Foreskin fibroblast (primary cell): ENCODE measurements at places on chromosomes 3 and 15.
A peak's percentile ranks its signal among the peaks of the same experiment; 100 is the strongest.

DNA sequence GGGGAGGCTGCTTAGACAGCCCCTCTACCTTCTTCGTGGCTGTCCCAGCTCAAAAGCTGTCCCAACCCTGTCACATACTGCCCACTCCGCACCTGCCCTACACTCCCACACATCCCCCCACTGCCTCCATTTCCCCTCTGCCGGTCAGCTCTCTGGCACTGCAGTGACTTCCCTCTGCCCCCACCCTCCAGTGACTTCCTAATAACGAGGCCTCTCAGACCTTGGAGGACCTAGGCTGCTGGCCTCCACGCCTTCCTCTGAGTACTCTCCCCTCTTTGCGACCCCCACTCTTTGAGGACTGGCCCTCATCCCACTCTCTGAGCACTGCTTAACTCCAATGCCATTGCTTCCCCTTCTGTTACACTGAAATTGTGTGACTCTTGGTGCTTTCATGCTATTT lies 45.3 kb downstream of the KY start:
- no peak for DNase-seq

DNA sequence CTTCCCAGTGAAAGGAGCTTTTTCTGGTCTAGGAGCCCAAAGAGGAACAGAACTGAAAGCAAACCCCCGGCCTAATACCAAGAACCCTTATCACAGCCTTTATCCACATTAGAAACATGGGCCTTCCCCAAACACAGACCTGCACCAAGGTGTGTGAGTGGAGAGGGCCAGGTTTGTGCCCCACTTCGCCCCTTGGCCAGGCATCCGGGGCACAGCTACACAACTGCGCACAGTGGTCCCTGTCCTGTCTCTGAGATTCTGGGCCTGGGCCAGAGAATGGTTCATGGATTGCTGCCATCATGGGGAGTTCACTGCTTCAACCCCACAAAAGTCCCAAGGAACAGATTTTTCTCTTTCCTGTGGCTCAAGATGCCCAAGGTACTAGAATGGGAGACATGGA lies 125.5 kb upstream of the ABHD17C start:
- DNase-seq = no peak

GRCh38 chr3:190608850-190609589 lies 95.1 kb downstream of the IL1RAP start:
- DNase-seq = no peak

- DNase-seq = no peak
These were observed 14.0 kb downstream of the TIGIT start for GRCh38 chr3:114307832-114308231.

DNA sequence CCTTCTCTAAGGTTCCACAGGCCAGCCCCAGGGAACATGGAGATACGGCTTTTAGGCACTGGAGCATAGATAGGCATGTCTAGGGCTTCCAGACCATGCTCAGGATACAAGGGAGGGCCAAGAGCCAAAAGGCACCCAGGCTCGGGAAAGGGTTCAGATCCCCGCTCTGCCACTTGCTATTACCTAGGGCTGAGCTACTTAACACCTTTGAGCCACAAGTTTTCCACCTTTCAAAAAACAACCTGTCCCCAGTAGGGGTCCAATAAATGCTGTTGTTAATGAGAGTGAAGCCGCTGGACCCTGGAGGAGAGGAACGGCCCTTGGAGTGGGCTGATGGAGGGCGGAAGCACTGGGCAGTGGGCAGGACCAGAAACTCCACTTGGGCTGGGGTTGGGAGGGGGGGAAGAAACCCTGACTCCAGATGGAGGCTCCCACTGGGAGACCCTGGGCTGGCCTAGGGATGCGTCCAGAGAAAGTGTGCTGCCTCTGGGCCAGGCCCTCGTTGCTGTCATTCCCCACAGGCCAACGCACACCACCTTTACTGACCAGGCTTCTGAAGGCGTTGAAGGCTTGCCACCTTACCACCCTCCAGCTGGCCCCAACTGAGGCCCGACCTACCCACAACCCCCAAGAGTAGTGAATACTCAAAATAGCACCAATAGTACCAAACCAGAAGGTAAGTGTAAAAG lies 8.6 kb upstream of the ITPKA start:
- no peak for DNase-seq

GRCh38 chr3:45082142-45082538 lies 56.0 kb downstream of the CLEC3B start:
- DNase-seq = peak; percentile 68

GRCh38 chr15:32991619-32992111 lies 202.8 kb downstream of the FMN1 start:
- DNase-seq = no peak

GRCh38 chr3:180290300-180290699 lies 253.6 kb upstream of the PEX5L start:
- DNase-seq = no peak

DNA sequence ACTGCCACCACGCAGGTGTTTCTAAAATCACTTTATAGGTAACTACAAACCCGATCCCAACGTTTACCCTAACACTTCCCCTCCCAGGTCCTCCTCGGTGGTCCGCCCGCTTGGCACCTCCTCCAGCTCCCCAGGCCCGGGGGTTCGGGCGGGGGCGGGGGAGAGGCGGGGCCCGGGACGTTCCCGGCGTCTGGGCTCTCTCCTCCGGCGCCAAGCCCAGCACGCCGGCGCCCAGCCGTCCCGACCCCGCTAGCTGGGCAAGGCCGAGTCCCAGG lies 562 bp downstream of the CGGBP1 start:
- DNase-seq = no peak

DNA sequence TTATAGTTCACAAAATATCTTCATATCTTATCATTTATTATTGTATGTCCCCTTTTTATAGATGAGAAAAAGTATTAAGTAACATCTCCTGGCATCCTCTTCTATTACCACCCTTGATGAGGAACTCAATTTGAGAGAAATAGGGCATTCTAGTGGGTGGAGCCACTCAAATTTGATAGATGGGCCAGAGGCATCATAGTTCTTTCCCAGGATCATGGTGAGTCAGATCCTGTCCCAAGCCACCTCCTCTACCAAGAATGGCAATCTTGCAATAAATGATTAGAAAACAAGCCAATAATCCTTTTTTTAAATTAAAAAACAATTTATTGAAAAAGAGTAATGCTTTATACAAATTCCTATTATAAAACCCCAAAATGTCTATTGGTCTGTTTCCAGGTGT lies 16.8 kb downstream of the CLDN1 start:
- peak; percentile 45 for DNase-seq

GRCh38 chr3:70360979-70361760 lies 48.7 kb upstream of the MDFIC2 start:
- peak; percentile 24 for DNase-seq

DNA sequence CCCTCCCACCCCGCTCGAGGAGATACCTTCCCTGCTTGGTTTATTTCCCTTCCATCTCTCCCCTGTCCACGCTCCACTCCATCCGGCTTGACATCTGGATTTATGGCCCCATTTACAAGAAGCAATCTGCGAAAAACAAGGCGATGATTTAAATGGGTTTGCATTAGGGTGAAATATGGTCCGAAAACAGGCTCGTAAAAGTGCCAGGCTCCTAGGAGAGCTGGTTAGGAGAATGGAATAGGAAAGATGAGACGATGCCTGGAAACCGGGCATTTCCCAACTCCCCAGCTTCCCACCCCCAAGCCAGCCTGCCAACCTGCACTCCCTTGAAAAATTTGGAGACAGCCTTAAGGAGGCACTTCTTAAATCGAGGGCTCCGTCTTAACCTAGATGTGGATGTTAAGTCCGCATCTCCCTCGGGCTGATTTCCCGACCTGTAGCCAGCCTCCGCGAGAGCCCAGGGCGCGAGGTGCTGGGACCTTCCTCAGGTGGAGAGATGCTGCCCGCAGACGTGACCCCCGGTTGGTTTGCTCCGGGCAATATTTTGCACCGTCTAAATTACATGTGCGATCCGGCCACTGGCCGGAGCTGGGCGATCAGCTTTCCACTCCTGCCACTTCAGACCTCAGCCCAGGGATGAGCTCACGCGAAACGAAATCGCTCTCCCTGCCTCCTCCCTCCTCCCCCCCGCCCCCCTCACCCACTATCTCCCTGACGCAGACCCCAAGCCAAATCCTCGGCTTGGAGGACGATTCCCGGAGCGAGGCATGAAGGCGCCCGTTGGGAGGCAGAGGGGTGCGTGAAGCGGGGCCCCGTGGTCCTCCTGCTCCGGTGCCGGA lies 1.3 kb downstream of the GRM7 start:
- peak; percentile 2 for DNase-seq

DNA sequence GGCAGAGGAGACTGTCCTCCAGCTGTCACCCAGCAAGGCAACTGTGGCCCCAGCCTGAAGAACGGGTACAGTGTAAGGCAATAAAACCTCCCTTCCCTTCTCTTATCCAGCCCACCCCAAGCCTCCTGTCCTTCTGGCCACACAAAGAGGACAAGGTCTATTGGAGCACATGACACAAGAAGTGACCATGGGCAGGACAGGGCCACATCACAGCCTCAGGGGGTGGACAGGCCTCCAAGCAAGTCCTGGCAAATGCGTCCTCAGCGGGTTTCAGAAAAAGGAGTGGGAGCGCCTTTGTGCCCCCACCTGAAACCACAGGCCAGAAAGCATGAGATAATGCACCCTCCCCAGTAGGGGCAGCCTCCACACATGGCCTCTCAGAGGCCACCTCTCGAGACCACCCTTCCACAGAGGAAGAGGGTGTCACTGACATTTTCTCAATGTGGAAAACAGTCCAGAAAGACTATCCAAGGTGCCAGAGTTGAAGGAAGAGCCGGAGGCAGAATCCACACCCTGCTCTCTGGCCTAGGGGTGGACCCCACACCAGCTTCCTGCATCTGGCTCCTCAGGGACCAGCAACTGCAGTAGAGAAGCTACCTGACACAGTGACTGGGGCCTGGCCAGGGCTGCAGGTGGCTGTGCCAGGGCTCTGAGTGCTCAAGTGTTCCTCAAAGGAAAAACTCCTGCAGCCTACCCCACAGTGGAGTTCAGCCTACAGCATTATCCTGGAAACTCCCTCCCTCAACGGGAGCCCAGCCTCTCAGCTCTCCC lies 43.9 kb downstream of the CCDC12 start:
- no peak for DNase-seq

DNA sequence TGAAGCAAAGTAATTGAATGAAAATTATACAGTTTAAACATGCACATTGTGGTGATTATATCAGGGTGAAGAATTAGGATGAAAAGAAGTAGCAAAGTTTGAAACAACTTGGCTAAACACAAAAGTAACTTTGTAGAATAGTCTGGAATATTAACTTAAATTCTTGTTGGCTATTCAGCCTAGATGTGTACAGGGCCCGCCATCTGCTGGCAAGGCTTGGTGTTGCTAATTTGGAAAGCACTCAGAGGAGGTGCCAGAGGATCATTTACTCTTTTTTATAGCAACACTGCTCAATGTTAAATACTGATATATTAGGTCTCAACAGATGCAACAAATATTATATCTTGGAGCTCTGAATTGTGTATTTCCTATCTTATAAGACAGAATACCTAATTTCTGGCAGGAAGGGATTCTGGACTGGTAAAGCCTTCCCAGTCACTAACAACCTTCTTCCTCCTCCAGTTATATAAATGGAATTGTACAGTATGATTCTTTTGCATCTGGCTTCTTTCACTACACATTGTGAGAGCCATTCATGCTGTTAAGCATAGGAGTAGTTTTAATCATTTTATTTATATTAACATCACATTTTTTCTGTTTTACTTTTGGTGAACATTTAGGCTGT lies 36.1 kb downstream of the TTC23 start:
- peak; percentile 58 for DNase-seq

DNA sequence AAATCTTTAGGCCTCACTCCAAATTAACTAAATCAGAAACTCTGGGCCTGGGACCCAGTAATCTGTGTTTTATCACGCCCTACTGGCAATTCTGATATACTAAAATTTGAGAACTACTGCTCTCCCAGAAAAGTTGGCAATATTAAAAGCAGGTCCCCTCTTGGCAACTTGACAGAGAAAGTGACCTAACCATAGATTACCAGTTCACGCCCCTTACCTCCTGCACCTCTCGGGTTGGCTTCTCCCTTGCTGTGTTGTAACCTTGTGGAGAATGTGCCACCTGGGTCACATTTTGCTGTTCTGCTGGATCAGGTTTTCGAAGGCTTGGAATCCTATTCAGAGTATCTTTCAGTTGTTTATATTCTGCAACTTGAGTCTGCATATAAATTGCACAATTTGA lies 59.1 kb downstream of the GOLIM4 start:
- no peak for DNase-seq

GRCh38 chr3:171765511-171765887 lies 44.8 kb downstream of the PLD1 start:
- DNase-seq = no peak

DNA sequence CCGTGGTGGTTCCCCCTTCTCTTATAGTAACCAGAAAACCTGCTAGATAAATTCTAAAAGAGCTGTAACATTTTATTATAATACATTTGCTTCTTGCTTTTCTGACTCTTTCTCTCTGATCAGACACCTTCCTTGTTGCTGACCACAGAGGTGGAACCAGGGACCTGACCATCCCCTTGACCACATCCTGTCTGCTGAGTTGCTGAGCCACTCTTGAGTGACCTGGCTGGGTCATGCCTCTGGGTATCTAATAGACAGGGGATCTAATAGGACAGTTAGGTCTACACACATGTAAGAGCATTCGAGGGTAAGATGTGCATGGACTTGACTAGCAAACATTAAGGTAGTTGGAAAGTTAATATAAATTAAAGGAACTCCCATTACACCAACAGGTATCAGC lies 22.8 kb upstream of the TRIM59 start:
- DNase-seq = no peak

DNA sequence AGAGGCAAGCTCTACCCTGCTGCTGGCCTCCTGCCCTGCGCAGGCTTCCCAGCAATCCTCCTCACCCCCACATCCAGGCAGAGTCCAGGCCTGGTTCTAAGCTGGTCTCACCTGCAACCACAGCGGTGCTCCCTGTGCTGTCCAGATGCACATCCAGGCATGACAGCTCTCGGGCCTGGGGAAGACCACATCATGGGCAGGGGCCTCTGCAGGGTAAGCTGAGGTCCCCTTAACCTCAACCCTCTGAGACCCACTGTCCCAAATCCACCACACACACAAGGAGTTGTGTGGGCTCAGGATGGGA lies 10.8 kb downstream of the PLA2G4D start:
- DNase-seq = no peak
